Stimulated activated CD4-positive, alpha-beta T cell treated with anti-CD3 and anti-CD28 coated beads, Interleukin-4, amount 100 ng/mL, for 4 hours (primary cell): ENCODE measurements at places on chromosomes 6 and 20.
A peak's percentile ranks its signal among the peaks of the same experiment; 100 is the strongest.

DNA sequence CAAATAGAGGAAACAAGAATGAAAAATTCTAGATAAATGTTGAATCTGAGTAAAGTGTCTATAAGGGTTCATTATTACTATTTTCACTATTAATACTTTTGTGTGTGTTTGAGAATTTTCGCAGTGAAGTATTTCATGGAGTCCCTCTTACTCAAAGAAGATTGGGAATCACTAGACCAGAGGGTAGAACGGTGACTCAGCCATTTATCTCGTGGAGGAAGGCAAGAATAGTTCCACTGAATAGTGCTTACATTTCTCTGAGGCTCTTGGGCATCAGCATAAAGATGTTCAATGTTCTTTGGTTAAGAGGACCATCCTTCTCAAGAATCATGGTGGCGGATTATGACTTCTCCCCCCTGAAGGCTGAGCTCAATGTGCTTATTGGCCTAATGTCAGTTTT is 376.7 kb upstream of the ARID1B start:
- DNase-seq, result no peak

DNA sequence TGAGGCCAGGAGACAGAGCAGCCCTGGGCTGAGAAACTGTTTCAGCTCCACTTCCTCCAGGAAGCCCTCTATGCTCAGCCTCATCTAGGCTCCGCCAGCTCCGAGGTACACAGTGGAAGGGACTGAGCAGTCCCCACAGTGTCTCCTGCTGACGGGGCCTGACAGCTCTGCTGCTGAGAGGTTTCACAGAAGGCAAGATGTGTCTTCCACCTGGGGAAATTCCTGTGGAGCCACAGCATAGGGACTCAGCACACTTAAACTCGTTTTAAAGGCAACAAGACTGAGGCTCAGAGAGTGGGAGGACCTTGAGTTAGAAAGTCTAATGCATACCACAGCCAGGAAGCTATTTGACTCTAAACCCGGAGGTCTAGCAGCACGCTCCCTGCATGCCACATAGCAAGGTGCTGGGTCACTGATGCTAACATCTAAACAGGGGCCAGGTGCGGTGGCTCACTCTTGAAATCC is 6.8 kb downstream of the ADA start:
- DNase-seq, result no peak

GRCh38 chr6:81727876-81728517 is 24.5 kb downstream of the TENT5A start:
- DNase-seq, result no peak

DNA sequence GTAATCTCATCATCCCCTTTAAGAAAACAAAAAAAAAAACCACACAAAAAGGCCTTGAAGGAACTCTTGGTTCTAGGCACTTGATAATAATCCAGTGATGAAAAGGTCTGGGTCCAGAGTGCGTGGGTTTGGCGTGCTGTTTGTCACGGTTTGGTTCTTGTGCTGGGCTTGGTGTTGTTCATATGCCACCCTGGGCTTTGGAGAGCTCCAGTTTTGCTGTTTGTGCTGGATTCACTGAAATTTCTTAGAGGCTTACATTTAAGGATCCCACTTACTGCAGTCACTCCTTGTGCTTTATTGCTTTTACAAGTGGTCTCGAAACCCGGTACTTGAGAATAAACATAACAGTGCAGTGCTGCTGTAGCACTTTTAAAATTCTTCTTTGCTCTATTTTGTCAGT is 68.8 kb upstream of the XRN2 start:
- no peak for DNase-seq

DNA sequence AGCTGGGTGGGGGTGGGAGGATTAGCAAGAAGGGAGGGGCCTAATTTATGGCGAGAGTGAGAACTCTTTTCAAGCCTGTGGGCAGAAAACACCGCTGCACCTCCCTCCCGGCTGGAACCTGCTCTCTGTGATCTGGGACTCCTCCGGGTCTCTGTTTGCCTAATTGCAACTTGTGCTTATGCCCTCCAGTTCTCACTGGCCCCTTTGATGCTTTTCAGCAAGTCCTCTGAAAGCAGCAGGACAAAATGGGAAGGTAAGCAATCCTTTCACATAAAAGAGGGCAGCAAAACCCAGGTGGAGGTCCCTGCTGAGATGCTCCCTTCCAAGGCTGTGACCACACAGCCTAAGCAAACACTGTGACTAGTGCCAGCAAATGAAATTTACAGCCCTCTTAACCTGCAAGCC is 523.0 kb upstream of the FLRT3 start:
- DNase-seq, result no peak

- no peak for DNase-seq
Measured at GRCh38 chr20:50240092-50240491, 49.5 kb downstream of the CEBPB start.

- DNase-seq, result peak; percentile 47
Measured at GRCh38 chr6:98845211-98846020, 11.0 kb downstream of the POU3F2 start.

DNA sequence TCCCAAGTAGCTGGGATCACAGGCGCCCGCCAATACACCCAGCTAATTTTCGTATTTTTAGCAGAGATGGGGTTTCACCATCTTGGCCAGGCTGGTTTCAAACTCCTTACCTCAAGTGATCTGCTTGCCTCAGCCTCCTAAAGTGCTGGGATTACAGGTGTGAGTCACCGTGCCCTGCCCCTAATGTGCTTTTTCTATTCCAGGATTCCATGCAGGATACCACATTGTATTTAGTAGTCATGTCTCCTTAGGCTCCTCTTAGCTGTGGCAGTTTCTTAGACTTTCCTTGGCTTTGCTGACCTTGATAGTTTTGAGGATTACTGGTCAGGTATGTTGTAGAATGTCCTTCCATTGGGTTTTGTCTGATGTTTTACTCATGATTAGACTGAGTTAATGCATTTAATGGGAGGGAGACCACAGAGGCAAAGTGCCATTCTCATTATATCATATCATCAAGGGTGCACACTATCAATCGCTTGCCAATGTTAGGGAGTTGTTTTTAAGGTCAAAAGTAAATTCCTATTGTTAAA is 39.6 kb upstream of the TNFAIP3 start:
- no peak for DNase-seq

- DNase-seq, result no peak
Measured at GRCh38 chr6:80126657-80127345, 20.3 kb downstream of the BCKDHB start.

DNA sequence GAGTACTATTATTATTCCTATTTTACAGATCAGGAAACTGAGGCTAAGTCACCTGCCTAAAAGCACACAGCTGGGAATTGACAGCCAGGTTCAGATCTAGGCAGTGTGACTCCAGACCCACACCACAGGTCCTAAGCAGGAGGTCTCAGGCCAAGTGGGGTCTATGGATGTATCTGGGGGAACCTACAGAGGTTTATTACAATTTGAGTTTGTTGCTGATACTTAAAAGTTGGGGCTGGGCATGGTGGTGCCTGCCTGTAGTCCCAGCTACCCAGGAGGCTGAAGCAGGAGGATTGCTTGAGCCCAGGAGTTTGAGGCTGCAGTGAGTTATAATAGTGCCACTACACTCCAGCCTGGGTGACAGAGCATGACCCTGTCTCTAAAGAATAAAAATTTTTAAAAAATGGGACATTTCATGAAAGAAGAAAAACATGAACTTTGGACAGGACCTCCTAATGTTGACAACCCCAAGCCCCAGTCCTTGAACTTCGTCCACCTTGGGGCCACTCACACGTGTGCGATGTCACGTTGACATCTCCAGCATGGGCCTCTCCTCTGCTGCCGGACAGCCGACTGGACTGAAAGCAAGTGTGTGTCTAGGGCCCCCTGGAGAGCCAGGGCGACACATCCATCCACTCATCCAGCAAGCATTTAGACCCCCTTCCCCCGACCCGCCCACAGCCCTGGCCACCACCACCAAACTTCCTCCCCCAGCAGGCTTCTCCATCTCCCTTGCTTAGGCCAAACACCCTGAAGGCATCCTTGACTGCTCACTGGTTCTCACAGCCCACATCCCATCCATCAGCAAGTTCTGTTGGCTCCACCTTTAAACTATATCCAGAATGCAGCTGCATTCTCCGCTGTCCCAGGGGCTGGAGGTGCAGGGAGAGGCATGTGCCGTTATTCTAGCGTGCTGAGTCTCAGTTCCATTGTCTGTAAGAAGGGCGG is 40.0 kb downstream of the NOL4L start:
- DNase-seq, result no peak

- DNase-seq, result no peak
Measured at GRCh38 chr6:29925727-29926412, 16.5 kb upstream of the HLA-A start.

DNA sequence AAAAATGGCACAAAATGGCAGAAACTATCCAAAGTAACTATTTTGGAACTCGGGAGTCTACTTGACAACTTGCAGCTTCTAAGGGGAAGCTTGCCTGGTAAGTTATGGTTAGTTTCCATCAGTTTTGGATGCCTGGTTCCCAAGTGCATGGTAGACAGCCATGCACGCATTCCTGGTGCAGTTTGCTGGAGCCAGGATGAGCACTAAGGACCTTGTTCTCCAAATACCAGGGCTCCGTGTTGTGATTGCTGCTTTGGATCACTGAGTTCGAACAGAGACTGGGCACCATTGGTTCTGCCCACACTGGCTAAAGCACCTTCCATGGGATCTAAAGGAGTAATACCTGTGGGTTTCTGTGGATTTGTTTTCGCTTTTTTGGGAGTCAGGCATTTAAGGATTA is 103.7 kb downstream of the FAM120B start:
- DNase-seq, result no peak

- DNase-seq, result no peak
Measured at GRCh38 chr6:6131492-6132109, 124.9 kb upstream of the NRN1 start.

DNA sequence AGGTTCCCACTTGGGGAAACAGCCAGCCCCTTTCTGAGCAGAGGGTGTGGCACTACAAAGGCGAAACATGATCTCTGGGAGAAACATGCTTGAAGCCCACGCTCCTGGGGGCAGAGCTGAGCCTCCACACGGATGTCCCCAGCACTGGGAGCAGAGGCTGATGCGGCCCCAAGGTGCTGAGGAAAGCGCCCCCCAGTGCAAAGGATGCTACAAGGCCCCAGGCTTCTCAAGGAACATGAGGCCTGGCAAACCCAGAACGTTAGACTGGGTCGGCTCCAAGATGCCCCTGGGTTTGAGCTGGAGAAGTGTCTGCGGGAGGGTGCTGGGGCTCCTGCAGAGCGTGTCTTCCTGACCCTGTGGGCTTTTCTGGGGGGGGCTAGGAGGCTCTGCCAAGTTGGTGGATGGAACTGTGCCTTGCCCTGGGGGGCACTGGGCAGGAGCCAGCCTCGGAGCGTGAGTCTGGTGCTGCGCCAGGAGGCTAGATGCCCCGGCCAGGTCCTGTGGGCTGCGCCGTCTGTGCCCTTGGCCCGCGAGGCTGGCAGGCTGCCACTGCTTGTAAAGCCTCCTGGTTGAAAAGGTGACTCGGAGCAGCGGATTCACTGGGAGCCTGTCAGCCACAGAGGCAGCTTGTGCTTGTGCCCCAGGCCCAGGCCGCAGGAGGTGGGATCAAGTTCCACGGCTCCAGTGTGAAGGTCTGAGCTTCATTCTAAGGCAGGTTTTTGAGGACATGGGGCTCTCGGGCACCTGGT is 8.1 kb downstream of the SYNJ2 start:
- DNase-seq, result no peak

DNA sequence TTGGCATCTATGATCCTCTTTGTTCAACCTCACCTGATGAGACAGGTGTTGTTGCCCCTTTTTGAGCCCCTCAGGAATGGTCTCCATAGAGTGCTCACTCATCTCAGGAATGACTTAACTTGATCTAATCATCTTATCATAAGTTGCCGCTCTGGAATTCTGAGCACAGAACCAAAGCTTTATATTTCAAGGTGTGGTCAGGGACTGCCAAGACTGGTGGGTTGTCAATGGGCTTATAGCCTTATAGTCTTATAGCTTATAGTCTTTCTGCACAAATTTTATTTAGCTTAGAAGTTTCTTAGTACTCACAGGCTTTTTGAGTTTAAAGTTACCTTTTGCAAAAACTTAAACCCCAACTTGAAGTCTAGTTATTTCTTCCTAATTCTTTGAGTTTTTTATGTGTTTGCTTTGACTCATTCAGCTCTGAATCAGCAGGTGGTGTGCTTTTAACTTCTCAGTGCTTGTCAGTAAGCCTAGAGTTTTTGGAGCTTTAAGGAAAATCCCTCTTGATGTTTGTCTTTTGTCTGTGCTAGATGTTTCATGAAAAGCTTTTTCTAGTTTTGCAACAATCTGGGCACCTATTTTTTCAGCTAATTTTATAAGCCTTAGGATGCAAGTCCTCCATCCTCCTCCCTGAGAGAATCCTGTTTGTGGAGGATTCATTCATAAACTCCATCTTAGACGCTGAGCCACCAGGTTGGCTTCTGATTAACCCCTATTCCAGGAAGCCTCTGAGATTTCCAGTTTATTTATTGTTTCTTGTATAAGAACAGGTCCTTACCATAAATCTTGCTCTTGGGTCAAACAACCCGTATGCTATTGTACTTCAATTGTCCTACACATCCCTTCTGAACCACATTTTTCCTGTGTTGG is 72.3 kb upstream of the SSTR4 start:
- DNase-seq, result no peak

DNA sequence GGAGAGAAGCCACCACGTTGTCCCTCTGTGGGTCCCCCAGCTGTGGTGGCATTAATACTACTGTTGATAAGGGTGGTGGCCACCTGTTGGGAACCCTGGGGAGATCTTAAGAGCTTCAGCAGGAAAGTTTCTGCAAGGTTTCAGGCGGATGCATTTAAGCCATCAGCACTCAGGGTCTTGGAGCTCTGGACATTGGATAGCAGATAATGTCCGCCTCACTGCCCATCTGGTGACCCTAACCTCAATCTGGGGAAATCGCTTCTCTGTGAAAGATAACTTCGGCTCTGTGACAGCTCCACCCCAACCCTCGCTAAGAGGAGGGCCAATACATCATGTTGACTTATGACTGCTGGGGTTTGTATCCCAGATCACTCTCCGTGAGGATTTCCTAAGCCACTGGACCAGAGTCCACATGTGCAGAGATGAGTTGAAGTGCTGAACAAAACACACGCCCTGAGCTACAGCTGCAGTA is 92.9 kb downstream of the FOXC1 start:
- no peak for DNase-seq

DNA sequence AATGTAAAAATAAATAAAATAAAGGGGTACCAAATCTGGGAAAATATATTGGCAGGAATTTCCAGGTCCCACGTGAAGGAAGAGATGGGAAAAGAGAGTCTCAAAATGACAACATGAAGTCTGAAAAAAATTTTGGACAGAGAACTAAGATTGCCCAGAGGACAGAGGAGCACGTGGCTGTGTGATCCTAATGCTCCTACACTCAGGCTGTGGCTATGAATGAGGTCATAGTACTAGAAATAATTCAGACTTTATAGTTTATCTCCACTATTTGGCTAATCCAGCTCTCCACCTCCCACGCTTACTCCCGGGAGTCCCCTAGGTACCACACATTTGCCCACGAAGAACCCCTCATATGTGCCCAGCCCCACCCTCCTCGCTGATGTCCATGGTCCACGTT is 42.8 kb upstream of the STMND1 start:
- no peak for DNase-seq

GRCh38 chr20:59242714-59243626 is 57.4 kb upstream of the EDN3 start:
- DNase-seq, result no peak
